ENCODE measurements at places on chromosomes 7 and 10. TPM values are rescaled to one million over a fixed set of nuclear protein-coding genes. Genes with fewer than 3 reads are reported as not detected.

Gene STEAP4
- total RNA-seq, result 11.3 TPM

Gene P4HA1
- total RNA-seq, result 20.3 TPM

Gene MRPS24
- 182 TPM for total RNA-seq

Gene AGBL3
- 5.4 TPM for total RNA-seq

Gene TACC2
- 26.5 TPM for total RNA-seq

Gene LSM8
- total RNA-seq, result 43.6 TPM

Gene TMEM236
- 0.51 TPM for total RNA-seq

Gene TSPAN33
- 12.4 TPM for total RNA-seq

Gene TYW1B
- 2.4 TPM for total RNA-seq

Gene STEAP1B
- 2.6 TPM for total RNA-seq

DNA sequence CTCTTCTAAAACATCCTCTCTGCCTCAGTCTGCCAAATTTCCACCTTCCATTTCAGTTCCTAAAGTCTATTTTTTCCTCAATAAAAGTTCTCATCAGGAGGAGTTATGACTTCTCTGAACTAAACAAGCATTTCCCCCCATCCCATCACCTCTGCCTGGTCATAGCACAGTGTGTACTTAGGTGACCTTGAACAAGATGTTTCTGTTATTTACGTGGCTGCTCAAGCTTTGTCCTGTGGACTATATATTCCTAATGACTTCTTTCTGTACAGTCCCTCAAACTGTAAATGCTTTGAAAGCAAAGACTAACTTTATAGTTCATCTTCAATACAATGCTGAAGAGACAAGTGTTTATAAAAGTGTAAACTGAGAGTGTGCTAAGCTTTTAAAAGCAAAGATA, 166.9 kb downstream of the CPEB3 start:
- no peaks in the 10 kb centered on the region for H3K36me3 ChIP-seq
- peak overlapping the region; percentile 49 for H3K4me3 ChIP-seq
- peaks cover 57% of the 10 kb centered on the region for H3K4me1 ChIP-seq

DNA sequence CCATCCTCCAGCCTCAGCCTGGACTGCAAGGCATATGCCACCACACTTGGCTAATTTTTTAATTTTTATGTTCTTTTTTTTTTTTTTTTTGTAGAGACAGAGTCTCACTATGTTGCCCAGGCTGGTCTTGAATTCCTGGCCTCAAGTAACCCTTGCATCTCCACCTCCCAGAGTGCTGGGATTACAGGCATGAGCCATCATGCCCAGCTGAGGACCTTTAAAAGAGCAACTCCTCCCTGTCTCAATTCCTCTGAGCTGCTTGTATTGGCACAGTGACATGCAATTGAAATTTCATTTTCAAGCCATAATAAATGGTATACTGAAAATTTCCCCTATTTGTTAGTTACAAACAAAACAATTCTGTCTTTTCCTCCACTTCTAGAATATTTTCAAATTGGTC, 19.5 kb downstream of the DNAJB9 start:
- H3K36me3 ChIP-seq, result no peaks in the 10 kb centered on the region
- H3K27me3 ChIP-seq, result peaks cover 14% of the 10 kb centered on the region
- H3K4me1 ChIP-seq, result no peaks in the 10 kb centered on the region
- no peak for DNase-seq
- no peak overlapping the region for H3K4me3 ChIP-seq

- no peak overlapping the region for H3K27ac ChIP-seq
- H3K4me3 ChIP-seq, result no peak overlapping the region
- peaks cover 16% of the 10 kb centered on the region for H3K4me1 ChIP-seq
- peaks cover 56% of the 10 kb centered on the region for H3K27me3 ChIP-seq
- peaks cover 8% of the 10 kb centered on the region for H3K36me3 ChIP-seq
These were observed 205.6 kb downstream of the GRID1 start for GRCh38 chr10:86160890-86161585.

- H3K27ac ChIP-seq, result no peak overlapping the region
- peaks cover 84% of the 10 kb centered on the region for H3K27me3 ChIP-seq
- DNase-seq, result no peak
- H3K4me3 ChIP-seq, result no peak overlapping the region
These were observed 93.2 kb downstream of the UNCX start for GRCh38 chr7:1325646-1326510.

DNA sequence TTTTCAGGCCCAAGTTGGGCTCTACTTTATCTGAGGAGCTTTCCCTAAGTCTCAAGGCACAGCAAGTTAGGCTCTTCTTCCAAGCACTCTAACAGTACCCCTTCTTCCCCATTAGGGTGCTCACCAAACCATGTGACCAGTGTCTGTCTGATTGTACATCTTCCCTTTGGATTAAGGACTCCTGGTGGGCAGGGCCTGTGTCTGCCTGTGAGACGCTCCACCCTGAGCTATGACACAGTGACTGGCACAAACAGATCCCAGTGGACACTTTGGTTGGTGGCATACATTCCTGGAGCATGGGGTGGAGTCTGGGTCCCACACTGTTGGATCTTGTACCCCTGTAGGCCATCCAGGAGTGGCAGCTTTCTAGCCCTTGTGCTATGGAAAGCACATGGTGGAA, 23.8 kb downstream of the PLPP4 start:
- no peaks in the 10 kb centered on the region for H3K36me3 ChIP-seq
- H3K4me1 ChIP-seq, result no peaks in the 10 kb centered on the region
- H3K27me3 ChIP-seq, result peaks cover 36% of the 10 kb centered on the region
- no peak overlapping the region for H3K27ac ChIP-seq
- DNase-seq, result no peak

DNA sequence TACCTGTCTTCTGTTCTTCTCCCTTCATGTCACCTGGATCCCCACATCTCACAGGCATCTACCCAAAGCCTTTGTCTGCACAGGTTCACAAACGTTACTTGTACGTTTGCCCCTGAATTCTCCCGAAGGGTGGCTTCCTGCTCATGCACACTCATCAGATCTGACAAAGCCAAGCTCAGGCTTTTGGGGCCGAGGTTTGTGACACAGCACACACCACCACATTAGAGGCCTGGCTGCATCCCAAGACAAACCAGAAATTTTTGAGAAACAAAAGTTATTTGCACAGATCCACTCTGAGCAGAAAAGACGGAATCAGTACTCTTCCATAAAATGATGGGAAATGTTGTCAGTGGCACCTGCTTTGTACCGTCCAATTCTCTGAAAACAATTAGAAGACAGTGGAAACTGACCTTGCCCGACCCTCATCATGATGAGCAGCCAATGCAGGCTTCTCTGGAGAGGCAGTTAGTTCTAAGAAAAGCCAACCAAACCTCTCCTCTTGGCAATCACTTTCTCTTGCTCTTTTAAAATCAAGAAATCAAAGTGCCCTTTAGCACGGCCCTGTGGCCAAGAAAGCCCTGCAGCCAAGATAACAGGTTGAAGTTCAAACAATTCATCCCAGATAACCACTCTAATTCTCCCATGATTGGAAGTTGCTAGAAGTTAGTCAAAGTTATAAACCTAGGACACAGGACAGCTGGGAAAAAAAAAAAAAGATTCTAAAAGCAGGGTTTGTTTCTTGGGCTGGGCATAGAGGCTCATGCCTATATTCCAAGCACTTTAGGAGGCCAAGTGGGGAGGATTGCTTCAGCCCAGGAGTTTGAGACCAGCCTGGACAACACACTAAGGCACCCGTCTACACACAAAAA, 13.6 kb upstream of the SVIL start:
- no peak overlapping the region for H3K4me3 ChIP-seq
- DNase-seq, result no peak
- H3K36me3 ChIP-seq, result peaks cover 36% of the 10 kb centered on the region
- no peaks in the 10 kb centered on the region for H3K27me3 ChIP-seq

- DNase-seq, result no peak
- no peak overlapping the region for H3K4me3 ChIP-seq
- H3K27me3 ChIP-seq, result no peaks in the 10 kb centered on the region
- H3K27ac ChIP-seq, result no peak overlapping the region
- H3K36me3 ChIP-seq, result no peaks in the 10 kb centered on the region
- no peaks in the 10 kb centered on the region for H3K4me1 ChIP-seq
These were observed 17.8 kb downstream of the ENO4 start for GRCh38 chr10:116866987-116867595.

- H3K4me3 ChIP-seq, result peak within 1 kb of the TSS; percentile 67
- peak within 1 kb of the TSS; percentile 77 for H3K27ac ChIP-seq
- peak; percentile 97 for DNase-seq
- peaks cover 11% of the 10 kb centered on the region for H3K4me1 ChIP-seq
- H3K36me3 ChIP-seq, result peaks cover 15% of the 10 kb centered on the region
These were observed at the start of gene CCSER2 for GRCh38 chr10:84328418-84329195. Gene CCSER2, plus strand, starts transcription at chr10:84328589. Its CDS starts 42,464 bp downstream, at chr10:84371053.

DNA sequence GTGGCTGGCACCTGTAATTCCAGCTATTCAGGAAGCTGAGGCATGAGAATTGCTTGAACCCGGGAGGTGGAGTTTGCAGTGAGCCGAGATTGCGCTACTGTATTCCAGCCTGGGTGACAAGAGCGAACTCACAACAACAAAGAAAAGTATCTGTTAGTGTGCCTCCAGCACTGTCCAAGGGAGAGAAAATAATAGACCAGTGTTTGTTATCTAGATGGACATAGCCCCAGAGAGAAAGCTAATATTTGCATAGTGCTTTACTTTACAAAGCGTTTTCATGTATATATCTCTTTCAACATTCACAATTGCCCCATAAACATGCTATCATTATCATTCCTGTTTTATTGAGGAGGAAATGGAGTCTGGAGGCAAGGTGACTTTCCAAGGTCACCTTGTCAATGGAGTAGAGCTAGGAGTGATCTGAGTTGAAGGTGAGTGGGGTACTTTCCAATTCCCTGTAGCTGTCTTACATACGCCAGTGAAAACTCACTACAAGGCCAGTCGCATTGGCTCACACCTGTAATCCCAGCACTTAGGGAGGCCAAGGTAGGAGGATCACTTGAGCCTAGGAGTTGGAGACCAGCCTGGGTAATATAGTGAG, 49.7 kb upstream of the KIF5B start:
- H3K4me3 ChIP-seq, result no peak overlapping the region
- H3K27ac ChIP-seq, result no peak overlapping the region
- no peaks in the 10 kb centered on the region for H3K36me3 ChIP-seq
- DNase-seq, result no peak

GRCh38 chr10:93629647-93630305, 17.4 kb downstream of the PDE6C start:
- peaks cover 15% of the 10 kb centered on the region for H3K27me3 ChIP-seq
- no peak overlapping the region for H3K27ac ChIP-seq
- no peak for DNase-seq
- H3K4me3 ChIP-seq, result no peak overlapping the region
- no peaks in the 10 kb centered on the region for H3K36me3 ChIP-seq
- H3K4me1 ChIP-seq, result no peaks in the 10 kb centered on the region

- no peaks in the 10 kb centered on the region for H3K4me1 ChIP-seq
- peaks cover 17% of the 10 kb centered on the region for H3K36me3 ChIP-seq
- DNase-seq, result no peak
- H3K4me3 ChIP-seq, result peak overlapping the region; percentile 68
These were observed 972 bp downstream of the PAOX start for GRCh38 chr10:133379801-133380666.

GRCh38 chr7:107503687-107504086, 33.8 kb downstream of the GPR22 start:
- no peak overlapping the region for H3K27ac ChIP-seq
- H3K27me3 ChIP-seq, result no peaks in the 10 kb centered on the region
- H3K4me3 ChIP-seq, result no peak overlapping the region

GRCh38 chr7:132430861-132431822, 145.1 kb downstream of the PLXNA4 start:
- no peaks in the 10 kb centered on the region for H3K36me3 ChIP-seq
- no peaks in the 10 kb centered on the region for H3K4me1 ChIP-seq
- no peak overlapping the region for H3K4me3 ChIP-seq
- H3K27me3 ChIP-seq, result peaks cover 67% of the 10 kb centered on the region

GRCh38 chr10:61987951-61988379, 86.5 kb downstream of the ARID5B start:
- no peak overlapping the region for H3K27ac ChIP-seq
- peaks cover 10% of the 10 kb centered on the region for H3K4me1 ChIP-seq
- no peaks in the 10 kb centered on the region for H3K27me3 ChIP-seq
- DNase-seq, result no peak

DNA sequence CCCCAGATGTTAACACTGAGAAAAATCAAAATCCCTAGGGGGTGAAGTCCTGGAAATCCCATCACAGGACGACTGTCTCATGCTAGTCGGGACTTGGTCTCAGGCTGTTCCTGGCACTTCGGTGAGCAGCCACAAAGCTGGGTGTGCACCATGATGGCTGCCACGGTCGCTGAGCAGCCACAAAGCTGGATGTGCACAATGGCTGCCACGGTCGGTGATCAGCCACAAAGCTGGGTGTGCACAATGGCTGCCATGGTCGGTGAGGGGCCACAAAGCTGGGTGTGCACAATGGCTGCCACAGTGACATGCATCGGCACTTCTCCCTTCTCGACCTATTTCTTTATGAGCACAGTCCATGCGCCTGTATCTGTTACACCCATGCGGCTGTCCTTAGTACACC, 505.1 kb downstream of the TCERG1L start:
- no peak overlapping the region for H3K4me3 ChIP-seq
- H3K27me3 ChIP-seq, result no peaks in the 10 kb centered on the region
- H3K4me1 ChIP-seq, result no peaks in the 10 kb centered on the region
- H3K27ac ChIP-seq, result no peak overlapping the region
- no peak for DNase-seq
- no peaks in the 10 kb centered on the region for H3K36me3 ChIP-seq

- no peak for DNase-seq
- H3K27ac ChIP-seq, result no peak overlapping the region
- H3K4me3 ChIP-seq, result no peak overlapping the region
- peaks cover 20% of the 10 kb centered on the region for H3K4me1 ChIP-seq
These were observed 41.5 kb downstream of the PRF1 start for GRCh38 chr10:70561070-70561469.

- H3K27ac ChIP-seq, result no peak overlapping the region
- H3K4me1 ChIP-seq, result peaks cover 32% of the 10 kb centered on the region
These were observed 56.5 kb downstream of the MAP3K8 start for GRCh38 chr10:30490289-30491000.

GRCh38 chr7:57772126-57772924, 322.3 kb downstream of the ZNF716 start:
- H3K4me1 ChIP-seq, result no peaks in the 10 kb centered on the region
- no peak for DNase-seq
- no peak overlapping the region for H3K4me3 ChIP-seq
- H3K27ac ChIP-seq, result no peak overlapping the region
- no peaks in the 10 kb centered on the region for H3K36me3 ChIP-seq

- no peaks in the 10 kb centered on the region for H3K27me3 ChIP-seq
- peaks cover 10% of the 10 kb centered on the region for H3K4me1 ChIP-seq
- H3K36me3 ChIP-seq, result no peaks in the 10 kb centered on the region
These were observed 467.7 kb upstream of the KLF6 start for GRCh38 chr10:4252701-4253100.

DNA sequence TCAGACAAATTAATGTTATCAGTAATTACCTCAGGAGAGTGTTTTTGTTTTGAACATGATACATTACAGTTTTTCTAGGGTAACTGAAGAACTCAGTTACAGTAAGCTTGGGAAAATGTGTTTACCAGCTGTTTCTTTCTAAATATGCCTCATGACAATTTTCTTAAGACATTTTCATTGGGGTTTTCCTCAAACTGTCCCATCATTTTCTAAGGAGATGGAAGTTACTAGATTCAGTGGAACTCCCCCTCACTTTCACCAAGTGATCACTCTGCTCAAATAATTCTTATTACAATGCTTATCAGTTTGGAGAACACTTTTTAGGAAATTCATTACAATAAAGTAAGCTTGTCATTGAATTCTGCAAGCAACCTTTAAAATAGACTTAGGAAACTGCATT, 6.4 kb upstream of the SPAG6 start:
- no peak for DNase-seq
- no peak overlapping the region for H3K4me3 ChIP-seq
- peaks cover 45% of the 10 kb centered on the region for H3K27me3 ChIP-seq
- no peak overlapping the region for H3K27ac ChIP-seq
- peaks cover 14% of the 10 kb centered on the region for H3K36me3 ChIP-seq
